ENCODE measurements at places on chromosomes 5 and 9.
A peak's percentile ranks its signal among the peaks of the same experiment; 100 is the strongest.

DNA sequence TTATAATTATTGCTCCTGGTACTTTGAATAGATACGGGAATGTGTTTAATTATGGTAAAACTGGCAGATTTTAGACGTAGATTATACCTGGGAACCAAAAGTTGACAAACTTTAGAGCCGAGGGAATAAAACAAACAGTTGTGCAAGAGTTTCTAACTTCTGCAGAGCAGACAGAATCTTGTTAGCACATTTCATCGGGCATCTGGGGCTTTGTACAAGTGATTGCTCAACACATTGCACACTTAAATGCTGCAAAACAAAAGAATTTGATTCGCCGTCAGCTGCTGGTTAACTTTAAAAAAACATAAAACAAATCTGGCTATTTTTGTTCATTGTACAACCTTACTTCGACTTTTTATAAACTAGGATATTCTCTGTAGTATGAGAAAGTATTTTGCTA is 398.1 kb downstream of the MAN2A1 start:
- no peak for DNase-seq

DNA sequence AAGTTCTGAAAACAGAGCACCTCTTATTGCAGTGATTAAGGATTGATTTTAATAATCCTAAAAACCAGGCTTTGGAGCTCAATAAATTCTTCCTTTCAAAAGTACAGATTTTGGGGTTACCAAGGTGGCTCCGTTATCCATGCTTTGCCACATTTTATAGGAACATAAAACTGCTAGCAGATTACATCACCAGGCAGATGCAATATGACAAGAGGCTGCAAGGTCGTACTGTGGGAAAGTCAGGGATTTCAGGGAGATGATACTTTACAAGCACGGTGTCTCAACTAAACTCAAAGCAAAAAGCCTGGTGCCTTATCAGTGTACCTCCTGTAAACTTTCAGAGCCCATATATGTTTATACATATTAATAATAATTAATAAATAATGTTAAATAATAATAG is 28.6 kb downstream of the ADAMTSL1 start:
- no peak for DNase-seq

GRCh38 chr5:138980441-138980840 is 105.3 kb upstream of the LRRTM2 start:
- DNase-seq: no peak

DNA sequence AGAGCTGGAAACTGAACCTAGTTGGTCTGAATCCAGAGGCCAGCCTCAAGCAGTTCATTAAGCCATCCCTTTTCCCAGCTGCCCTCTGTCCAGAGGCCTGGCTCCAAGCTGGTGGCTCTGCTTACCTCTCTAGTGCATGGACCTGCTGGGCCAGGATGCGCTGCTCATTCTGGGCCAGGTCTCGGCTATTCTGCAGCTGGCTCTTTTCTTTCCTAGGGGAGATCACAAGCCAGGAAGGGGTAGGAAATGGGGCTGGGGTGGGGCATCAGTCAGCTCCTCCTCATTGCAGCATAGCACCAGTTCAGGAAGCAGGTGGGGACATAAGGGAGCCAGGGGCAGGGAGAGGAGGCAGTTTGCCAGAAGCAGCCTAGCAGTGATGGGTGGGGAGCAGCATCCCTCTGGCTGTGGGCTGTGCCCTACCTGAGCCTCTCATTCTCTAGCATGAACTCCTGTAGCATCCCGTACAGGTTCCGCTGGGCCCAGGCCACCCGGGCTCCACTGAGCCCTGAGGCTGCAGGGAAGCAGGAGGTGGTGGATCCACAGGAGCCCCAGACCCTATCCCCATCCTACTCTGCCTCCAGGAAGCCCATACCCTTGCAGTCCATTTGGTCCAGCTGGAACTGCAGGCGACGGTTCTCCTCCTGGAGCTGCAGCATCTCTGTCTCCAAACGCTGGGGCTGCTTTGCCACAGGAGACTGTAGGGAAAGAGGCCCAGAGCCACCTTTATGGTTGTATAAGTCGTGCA is 5.2 kb downstream of the KIF12 start:
- no peak for DNase-seq

DNA sequence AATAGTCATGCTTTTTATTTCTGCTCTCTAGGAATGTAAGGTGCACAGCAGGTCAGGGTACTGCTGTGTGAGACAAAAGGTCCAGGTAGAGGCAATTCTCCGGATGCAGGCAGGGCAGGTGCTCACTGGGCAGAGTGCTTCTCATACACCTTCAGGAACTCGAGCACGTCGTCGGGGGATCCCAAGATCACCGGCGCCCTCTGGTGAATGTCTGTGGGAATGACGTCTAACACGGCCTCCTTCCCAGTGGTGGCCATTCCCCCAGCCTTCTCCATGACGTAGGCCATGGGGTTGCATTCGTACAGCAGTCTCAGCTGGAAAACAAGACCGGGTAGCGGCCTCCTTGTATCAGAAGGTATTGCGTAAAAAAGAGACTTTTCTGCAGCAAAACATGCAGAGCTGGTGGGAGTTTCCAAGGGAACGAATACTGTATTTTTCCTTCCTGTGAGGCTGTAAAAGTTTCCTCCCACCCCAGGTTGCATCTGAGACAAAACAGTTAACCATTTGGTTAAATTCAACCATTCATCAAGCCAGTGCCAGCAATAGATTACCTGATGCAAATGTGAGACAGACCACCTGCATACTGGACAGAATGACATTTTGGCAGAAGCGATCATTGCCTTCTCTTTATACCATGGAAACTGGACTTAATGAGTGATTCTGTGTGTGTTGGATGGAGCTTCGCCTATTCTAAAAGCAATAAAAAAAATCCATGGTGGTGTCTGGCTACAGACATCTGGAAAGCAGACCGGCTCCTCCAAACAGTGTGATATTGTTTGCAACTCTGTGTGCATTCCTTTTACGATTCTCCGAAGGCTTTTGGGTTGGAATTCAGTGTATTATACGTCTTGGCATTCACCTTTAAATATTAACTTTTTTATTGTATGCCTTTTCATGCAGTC is 9.9 kb upstream of the FBP2 start:
- peak; percentile 43 for DNase-seq

DNA sequence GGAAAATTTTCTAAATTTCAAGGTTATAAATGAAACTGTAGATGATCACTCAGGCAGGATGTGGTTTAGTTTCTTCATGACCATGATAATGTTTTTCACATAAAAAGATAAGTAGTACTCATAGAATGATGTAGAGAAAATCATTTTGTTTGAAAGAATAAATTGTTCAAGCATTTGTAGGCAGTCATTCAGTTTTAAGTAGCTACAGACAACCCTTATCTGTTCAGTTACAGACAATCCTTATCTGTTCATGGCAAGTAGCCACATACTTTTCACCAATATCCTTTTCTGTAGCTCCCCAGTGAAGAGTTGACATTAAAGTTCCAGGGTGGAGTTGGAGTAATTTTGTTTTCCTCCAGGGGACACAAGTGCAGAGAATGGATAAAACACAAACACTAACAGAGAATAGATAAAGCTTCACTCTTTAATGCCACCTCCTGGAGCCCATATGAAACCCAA is 278.1 kb upstream of the TNC start:
- peak; percentile 36 for DNase-seq

DNA sequence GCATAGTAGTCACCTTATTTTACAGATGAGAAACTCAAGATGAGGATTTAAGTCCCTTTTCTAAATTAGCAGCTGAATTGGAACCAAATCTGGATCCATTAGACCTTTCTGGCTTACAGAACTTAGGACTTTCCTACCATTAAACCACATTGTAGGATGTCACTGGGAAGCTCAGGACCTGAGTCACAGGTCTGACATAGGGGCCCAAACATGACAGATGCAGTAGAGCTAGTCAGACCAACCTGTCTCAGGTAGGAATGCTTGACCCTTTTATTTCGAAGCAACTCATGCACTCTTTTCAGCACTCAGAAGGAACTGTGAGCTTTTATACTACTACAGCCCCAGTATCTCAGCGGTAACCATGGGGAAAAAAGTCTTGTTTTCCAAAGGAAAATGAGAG is 2.6 kb downstream of the RAB24 start:
- no peak for DNase-seq

DNA sequence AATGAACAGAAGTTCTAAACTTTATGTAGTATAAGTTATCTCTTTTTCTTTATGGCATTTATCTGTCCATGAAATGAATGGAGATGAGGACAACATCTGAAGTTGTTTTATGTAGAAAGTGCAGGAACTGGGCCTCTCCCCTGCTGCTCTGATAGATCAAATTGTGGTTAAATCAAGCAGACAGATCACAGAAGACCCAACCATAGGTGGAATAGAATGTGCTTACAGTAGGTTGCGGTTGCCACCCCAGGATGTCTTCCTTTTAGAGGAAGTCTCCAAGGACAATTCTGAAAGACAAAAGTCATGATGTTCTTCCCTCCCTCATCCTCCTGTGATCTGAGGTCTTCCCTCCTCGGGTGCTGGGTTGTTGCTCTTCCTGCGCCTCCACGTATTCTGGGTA is 12.9 kb downstream of the RASGRF2 start:
- no peak for DNase-seq

DNA sequence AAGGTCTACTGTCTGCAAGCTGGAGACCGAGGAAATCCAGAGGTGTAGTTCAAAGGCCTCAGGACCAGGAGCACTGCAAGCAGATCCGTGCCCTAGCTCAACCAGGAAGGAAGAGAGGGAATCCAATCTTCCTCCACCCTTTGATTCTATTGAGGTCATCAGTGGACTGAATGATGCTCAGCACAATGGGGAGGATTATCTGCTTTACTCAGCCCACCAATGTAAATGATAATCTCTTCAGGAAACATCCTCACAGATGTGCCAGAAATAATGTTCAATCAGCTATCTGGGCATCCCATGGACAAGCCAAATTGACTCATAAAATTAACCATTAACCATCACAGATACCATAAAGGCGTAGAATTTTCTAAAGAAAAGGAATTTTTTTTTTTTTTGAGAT is 92.0 kb downstream of the BASP1 start:
- DNase-seq: no peak

DNA sequence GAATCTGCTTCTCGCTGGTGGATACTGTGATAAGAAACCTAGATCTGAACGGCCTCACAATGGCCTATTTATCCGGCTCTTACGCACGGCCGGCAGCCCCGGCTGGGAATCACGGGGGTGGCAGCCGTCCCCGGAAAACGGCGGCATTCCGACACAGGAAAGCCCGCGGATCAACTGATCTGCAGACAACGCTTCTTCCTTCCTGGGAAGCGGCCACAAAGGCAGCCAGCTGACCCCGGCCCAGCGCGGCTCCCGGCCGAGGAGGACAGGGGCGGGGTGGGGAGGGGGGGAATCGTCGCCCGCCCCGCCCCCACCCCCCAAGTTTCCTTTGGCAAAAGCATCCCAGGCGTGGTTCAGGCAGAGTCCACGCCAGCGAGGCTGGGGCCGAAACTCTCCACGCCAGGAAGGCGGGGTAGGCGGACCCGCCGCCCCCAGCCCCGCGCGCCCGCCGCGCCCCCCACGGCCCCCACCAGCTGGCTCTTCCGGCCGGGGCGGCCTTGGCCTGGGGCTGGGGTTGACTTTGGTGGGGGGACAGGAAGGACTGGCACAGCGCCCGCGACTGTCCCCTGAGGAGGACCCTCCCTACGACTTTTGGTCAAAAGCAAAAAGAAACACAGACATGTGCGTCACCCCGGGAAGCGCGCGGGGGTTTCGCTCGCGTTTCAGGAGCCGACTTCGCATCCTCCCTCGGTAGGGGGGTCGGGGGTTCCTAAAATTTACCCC is 247.7 kb upstream of the ANKRD55 start:
- DNase-seq: peak; percentile 44

- peak; percentile 81 for DNase-seq
These were observed 101.1 kb downstream of the RGS3 start for GRCh38 chr9:113564498-113565237.

- no peak for DNase-seq
These were observed 62.5 kb downstream of the MRPL36 start for GRCh38 chr5:1736889-1737711.

- peak; percentile 45 for DNase-seq
These were observed 11.2 kb upstream of the PPIC start for GRCh38 chr5:123047706-123048105.

- no peak for DNase-seq
These were observed 56.1 kb upstream of the GLRX start for GRCh38 chr5:95878417-95879323.

GRCh38 chr9:14633906-14634565 is 59.2 kb downstream of the ZDHHC21 start:
- DNase-seq: no peak

- DNase-seq: peak; percentile 99
These were observed 648.5 kb upstream of the WWC1 start for GRCh38 chr5:167642779-167643517.

DNA sequence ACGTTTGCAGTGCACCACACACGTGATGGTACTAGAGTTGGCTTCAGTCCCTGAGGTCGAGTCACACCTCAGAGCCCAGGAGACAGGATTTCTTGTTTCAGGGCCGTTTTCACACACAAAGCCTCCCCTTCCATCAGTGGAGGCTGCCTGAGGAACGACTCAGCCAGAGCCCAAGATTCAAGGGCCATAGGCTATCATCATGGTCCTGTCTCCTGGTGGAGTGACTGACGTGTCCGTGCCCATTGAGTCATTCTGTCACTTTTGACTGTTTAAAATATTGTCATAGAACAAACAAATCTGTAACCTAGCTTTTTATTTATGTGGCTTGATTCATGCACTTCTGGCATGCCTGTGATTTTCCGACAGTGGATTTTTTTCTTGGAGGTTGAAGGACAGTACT is 28.3 kb downstream of the CAMK2A start:
- peak; percentile 79 for DNase-seq

DNA sequence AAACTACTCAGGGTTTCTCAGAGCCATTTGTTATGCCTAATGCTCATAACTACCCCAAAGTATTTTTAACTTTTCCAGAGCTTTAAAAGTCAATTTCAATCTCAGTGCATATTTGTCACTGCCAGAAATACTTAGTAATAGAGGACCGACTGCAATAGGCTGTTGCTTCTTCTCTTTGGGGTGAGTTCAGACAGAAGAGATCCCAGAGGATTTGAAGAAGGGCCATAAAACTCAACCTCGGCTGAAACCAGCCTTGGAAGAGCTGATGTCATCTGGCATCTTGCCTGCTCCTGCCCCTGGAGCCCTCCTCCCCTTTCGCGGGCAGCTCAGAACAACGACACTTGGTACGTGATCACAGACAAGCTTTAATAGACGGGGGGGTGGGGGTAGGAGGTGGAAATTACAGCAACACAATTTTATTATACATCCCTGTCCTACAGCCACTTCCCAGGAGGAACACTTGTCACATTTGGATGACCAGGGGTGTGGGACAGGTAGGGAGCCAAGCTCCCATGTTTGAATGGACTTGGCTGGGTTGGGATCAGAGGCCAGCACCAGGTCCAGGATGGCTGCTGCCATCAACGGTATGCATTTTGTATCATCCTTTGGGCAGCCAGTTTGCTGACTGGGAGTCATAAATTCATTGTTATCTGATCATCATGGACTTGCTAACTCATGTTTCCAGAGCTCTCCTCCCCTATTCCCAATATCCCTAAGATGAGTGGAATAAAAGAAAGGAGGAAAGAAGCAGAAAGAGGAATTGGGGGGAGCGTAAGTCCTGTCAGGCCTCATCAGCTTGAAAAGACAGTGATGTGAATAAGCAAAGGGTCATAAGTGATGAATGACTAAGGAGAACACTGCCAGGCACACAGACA is 186.6 kb upstream of the PANK3 start:
- DNase-seq: peak; percentile 65
